ENCODE measurements at places on chromosomes 7 and 10.

DNA sequence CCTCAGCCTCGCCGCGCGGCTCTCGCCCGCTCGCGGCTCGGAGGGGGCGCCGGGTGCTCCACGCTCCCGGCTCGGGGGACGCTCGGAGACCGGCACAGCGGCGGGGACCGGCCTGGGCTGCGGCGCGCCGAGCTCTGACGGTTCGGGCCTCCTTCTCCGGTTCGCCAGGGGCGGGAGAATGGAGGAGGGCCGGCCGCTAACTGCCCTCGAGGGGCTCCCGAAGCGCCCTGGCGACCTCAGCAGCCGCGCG is 232 bp upstream of the GRID1 start:
- no peak for DNase-seq

- no peak for DNase-seq
Observed at GRCh38 chr7:75715864-75716263, 22.9 kb downstream of the HIP1 start.

DNA sequence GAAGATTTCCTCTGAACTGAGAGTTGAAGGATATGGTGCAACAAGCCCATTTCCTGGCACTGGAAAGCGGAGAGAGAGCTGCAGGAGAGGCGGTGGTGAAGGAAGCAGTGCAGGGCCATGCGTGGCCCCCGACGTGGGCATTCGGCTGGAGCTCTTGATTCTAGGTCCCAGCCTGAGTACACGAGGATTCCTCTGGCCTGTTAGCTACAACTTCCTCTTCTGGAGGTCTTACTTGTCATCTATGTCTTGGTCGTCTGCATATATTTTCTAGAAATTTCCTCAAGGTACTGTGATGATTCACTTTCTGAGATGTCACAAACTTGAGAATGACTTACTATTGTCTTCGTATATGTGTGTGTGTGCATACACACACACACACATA is 59.2 kb upstream of the JAZF1 start:
- no peak for DNase-seq

DNA sequence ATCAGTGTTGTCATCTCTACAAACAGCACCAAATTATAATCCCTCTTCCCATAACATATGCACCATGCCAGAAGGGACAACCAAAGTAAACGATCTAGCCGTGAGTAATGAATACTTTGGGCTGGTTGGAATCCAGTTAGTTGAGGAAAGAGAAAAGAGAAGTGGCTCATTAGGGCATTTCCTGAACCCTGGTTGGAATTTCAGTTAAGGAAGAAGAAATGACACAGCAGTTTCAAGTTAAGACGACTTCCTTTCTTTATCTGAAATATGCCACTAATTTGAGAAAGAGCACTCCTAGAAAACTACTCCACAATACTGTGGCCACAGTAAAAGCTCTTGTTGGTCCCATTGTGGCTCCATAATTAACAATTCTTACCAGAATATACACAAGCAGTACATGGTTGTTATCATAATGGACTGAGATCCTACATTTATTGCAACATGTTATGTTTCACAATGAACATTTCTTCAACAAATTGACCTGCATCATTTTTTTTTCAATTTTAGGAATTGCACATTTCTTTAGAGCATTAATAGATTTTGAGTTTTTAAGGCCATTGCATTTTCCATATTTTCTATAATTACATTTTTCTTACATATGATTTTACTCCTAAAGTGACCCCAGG is at the start of gene TFEC:
TFEC (minus strand) TSS at position 113 of the 626 bp plus-strand sequence. CDS start 46,322 bp downstream, outside the sequence.
- DNase-seq, result no peak

- DNase-seq, result no peak
Observed at GRCh38 chr10:35347121-35347562, 10.8 kb downstream of the CCNY start.

- no peak for DNase-seq
Observed at GRCh38 chr7:148156233-148156632, 434.3 kb upstream of the C7orf33 start.

- no peak for DNase-seq
Observed at GRCh38 chr7:103521937-103522336, 75.9 kb upstream of the SLC26A5 start.

DNA sequence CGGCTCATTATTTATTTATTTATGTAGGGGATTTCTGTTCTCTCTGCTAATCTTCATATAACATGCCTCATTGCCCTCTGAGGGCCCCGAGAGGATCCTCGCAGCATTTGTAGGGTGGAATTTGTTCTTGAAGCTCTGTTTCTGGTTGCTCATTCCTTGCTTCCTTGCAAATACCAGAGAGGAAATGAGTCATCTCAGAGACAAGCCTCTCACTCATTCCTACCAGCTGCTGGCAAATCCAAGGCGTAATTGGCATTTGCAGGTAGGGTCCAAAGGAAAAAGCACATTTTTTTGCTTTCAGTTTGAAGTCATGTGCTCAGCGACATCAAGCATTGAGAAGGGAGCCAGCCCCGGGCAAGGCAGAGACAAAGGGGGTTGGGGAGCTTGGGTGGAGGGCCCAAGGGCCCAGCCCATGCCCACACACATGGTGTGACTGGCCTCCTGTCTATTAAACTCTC is 501.6 kb downstream of the GALNT17 start:
- DNase-seq, result peak; percentile 11

- no peak for DNase-seq
Observed at GRCh38 chr7:372932-373791, 83.2 kb downstream of the FOXL3 start.

- no peak for DNase-seq
Observed at GRCh38 chr7:124780608-124781007, 15.0 kb upstream of the GPR37 start.

GRCh38 chr7:76016191-76016947 is 22.0 kb upstream of the TMEM120A start:
- no peak for DNase-seq

DNA sequence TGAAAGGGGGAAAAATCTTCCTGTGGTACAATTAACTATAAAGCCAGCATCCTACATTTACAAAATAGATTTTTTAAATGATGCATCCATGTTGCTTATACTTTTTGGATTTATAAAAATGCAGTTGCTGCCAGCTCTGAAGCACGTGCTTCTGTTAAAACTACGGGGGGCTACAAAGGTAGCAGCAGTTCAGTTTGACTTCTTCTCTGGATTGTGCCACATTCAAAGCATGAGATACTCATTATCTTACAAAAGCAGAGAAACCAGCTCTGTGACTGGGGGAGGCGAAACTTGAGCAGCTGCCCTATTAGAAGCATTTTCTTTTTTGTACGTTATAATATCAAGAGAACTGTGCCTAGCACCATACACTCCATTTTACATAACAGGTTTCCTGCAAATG is 31.1 kb downstream of the NEUROD6 start:
- DNase-seq, result no peak

- DNase-seq, result no peak
Observed at GRCh38 chr7:90269163-90269562, 24.2 kb downstream of the CFAP69 start.

- no peak for DNase-seq
Observed at GRCh38 chr7:26593393-26593792, 271.0 kb downstream of the SKAP2 start.

DNA sequence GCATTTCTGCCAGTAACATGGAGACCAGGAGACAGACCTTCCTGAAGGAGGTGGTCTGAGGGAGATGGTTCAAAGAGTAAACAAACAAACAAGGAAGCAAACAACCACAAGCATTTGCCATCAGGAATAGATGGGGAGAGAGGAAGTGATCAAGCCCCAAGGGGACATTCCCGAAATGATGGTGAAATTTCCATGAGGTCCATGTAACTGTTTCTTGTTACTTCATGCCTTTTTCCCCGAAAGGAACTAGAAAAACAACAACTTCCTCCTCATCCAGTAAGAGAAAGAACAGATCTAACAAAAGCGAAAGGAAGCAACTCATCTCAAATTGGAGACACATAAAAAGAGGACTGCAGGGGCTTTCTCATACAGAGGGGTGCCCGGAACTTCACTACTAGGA is 152.5 kb upstream of the ZNF32 start:
- DNase-seq, result no peak

GRCh38 chr10:123134915-123135414 is 805 bp upstream of the HMX3 start:
- no peak for DNase-seq

DNA sequence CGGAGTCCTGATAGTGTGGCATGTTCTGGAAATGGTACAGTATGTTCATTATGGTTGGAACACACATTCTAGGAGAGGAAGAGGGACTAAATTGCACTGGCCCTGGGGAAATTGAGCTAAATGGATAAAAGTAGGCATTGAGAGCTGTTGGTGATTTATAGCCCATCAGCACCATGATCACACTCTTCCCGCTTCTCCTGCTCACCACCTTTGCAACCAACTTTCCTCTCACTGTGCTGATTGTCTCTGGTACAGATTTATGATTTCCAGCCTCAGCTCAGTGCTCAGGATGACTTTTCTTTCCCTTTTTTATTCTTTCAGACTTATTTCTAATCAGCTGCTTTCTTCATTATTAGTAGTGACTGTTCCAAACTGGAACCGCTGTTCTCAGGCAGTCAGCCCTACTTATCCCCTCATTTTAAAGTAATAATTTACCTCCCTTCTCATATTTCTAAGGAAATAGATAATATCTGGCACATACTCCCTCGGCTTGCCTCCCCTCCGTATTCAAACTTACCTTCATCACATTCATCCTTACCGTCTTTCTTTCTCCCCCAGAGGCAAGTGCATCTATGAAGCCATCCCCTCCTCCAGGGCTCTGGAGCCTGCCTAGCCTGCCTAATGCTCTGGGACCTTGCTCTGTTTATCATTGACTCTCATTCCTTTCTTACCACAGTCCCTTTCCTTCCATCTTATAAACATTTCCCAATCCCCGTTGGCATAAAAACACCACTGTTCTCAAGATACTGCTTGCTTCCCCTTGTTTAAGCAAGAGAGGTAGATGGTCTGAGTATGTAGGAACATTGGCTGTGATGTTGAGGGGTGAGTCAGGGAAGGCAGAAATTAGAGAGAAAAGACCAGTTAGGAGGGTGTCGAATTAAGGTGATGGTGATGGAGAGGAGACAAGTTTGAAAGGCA is 51.6 kb upstream of the RPA3 start:
- no peak for DNase-seq

DNA sequence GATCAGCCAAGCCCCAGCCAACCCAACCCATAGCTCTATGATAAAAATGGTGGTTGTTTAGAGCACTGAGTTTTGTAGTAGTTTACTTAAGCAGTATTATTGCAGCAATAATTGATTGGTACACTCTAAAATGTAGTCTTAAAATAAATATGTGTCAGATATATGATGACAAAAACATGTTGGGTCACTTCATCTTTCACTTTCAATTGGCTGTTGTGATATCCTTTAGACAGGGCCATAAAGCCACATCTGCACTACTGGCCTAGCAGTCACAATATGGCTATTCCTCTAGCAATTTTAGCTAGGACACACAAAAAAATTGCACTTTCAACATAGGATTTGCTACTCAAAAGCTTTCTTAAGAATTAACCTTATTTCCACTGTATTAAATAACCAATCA is 5.9 kb upstream of the CAV1 start:
- no peak for DNase-seq

- no peak for DNase-seq
Observed at GRCh38 chr10:61183967-61184366, 240.0 kb upstream of the RHOBTB1 start.

Data from GM12865 (cell line).